SK-N-SH treated with all-trans-retinoic acid at 6 μM for 48 hours (cell line): ENCODE measurements at places on chromosomes 2 and 18.

GRCh38 chr2:156908825-156909224, 348.7 kb upstream of the GALNT5 start:
- ATAC-seq = peak; percentile 63; the same call in 2 of the 3 replicates

DNA sequence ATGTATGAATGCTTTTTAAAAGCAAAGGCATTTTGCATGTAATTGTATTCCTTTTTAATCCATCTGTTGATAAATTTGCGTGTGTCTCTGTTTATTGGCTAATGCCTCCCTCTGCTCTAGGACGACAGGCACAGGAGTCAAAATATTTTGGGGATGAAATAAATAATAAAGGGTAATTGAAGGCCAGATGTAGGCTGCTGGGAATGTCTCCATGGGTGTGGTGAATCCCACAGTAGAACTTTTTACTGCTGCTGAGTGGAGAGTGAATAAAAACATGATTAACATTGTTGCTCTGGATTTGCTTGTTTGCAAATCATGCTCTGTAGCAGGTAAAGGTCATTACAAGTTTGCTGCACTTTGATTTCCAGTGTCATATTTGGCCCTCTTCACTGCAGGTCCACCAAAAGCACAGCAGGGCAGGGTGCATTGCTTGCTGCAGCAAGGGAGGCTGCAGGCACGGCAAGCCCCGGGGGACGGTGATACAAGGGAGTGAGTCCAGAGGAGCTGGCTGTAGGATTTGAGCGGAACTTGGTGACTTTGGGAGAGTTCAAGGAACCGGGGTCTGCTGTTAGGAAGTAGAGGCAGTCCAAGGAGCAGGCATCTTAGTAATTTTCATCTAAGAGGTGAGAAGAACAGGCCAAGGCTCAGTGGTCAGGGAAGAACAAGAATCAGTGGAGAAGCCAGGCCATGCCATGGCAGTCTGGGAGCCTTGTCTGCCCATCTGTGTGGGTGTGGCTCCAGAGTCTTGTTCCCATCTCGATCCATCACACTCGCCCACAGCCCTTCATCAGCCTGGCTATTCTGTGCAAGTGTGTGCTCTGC, 201.5 kb upstream of the RAB6C start:
- no peak for ATAC-seq

GRCh38 chr2:79512442-79513401, at the start of gene CTNNA2:
CTNNA2 (plus strand) TSS chr2:79513051.
- peak; percentile 91 for ATAC-seq

- ATAC-seq = no peak
Observed at GRCh38 chr2:228469721-228470120, 288.2 kb upstream of the SPHKAP start.

- no peak for ATAC-seq
Observed at GRCh38 chr2:169649278-169649677, 44.9 kb downstream of the CFAP210 start.

DNA sequence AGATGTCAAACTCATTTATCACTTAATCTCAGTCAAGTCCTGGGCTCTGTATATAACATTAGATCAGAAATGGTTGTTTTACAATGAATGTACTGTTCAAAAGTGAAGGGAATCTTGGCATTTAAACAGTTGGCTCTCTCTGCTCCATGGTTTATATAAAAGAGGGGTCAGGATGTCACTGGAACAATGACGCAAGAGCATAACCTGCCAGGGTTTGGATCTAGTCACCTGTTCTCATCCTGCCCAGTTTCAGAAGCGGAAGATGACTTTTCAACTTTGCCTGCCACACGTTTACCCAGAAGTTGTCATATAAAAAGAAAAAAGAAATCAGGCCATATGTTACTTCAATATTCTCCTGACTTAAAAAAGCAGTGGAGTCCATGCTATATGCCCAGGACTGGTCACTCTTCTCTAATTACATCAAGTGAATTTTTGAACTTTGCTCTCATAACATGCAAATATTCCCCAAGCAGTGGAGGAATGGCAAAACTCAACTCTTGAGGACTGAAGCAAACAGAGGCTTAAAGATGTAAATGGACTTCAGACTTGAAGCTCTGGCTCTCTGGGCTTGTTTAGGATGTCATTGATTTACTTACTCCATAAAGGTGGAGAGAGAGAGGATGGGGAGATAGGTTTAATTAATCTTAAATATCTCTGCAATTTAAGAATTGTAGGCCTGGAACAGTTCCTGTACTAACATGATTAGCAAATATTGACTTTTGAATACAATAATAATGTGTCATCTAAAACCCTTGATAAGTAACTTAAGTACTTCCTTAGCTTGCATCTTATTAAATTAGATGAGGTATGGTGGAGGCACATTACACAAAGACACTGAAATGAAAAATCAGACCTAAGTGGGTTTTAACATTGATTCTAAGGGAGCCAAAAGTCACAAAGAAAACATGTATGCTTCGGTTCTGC, 58.3 kb downstream of the ETAA1 start:
- no peak for ATAC-seq

- ATAC-seq = no peak
Observed at GRCh38 chr2:236969767-236970655, 115.7 kb upstream of the COPS8 start.

GRCh38 chr2:66803726-66804125, 368.8 kb downstream of the MEIS1 start:
- no peak for ATAC-seq

DNA sequence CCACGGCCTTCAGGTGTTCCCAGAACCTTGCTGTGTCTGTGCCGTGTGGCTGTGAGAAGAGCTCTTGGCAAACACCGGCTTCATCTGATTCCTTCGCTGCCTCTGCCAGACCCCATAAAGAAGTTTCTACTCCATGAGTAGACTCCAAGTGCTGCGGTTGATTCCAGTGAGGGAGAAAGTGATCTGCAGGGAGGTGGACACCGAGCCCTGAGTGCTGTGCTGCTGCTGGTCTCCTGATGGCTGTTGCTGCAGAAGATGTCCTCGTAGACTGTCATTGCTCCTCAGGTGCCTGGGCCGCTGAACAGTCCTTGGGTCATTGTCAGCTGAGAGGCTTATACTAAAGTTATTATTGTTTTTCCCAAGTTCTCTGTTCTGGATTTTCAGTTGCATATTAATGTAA, 19.6 kb downstream of the ASB1 start:
- no peak for ATAC-seq

GRCh38 chr18:44730803-44731529, 50.3 kb downstream of the SETBP1 start:
- ATAC-seq = no peak

GRCh38 chr2:42042631-42043355, 5.0 kb upstream of the PKDCC start:
- ATAC-seq = no peak

- ATAC-seq = no peak
Observed at GRCh38 chr2:39608686-39609441, 56.9 kb upstream of the TMEM178A start.

GRCh38 chr2:190069936-190070696, 7.6 kb upstream of the MSTN start:
- ATAC-seq = peak; percentile 73

- ATAC-seq = 0 out of 3 replicates have a peak, but pooled peaks have one; percentile 23
Observed at GRCh38 chr2:100257939-100258338, 64.4 kb downstream of the LONRF2 start.

GRCh38 chr18:21916594-21916993, 176.0 kb downstream of the MIB1 start:
- no peak for ATAC-seq

- ATAC-seq = no peak
Observed at GRCh38 chr2:45700407-45701013, 49.0 kb downstream of the PRKCE start.

GRCh38 chr18:43757273-43757672, 480.0 kb upstream of the SYT4 start:
- ATAC-seq = no peak

- ATAC-seq = no peak
Observed at GRCh38 chr2:42102591-42103450, 55.0 kb downstream of the PKDCC start.

GRCh38 chr2:62692225-62692624, 13.3 kb upstream of the EHBP1 start:
- no peak for ATAC-seq

- ATAC-seq = no peak
Observed at GRCh38 chr18:10143596-10143995, 229.8 kb downstream of the VAPA start.

GRCh38 chr2:129135017-129135416, 816.3 kb upstream of the HS6ST1 start:
- ATAC-seq = no peak

GRCh38 chr2:38494394-38494793, 108.3 kb downstream of the HNRNPLL start:
- ATAC-seq = peak; percentile 33; the same call in 1 of the 3 replicates

- no peak for ATAC-seq
Observed at GRCh38 chr2:88599527-88599926, 27.7 kb downstream of the EIF2AK3 start.

GRCh38 chr2:168500516-168500915, 44.4 kb downstream of the CERS6 start:
- ATAC-seq = no peak

DNA sequence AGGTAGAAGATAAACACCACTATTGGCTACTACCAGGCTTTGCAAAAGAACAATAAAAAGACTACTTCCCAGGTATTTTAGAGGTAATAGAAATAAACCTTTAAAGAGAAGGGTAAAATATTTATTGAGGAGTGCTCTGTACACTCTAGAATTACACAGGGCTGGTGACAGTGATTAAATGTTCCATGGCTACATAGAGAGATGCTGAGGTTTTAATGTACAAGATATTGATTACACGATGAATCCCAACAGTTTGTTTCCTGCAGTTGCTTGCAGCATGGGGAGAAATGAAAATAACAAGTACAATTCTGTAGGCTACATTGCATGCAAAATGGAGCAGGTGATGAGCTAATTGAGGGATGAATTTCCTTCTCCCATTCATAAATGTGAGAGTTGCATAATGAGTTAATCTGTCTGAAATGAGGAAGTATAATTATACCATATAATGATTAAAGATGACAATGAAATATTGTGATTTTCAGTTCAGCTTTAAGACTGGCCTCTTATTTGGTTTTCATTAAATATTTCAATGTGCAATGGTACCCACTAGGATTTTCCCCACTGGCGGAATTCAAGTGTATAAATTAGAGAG, 266.1 kb downstream of the SOCS6 start:
- ATAC-seq = no peak

- ATAC-seq = no peak
Observed at GRCh38 chr2:152223977-152224376, 48.4 kb upstream of the STAM2 start.

DNA sequence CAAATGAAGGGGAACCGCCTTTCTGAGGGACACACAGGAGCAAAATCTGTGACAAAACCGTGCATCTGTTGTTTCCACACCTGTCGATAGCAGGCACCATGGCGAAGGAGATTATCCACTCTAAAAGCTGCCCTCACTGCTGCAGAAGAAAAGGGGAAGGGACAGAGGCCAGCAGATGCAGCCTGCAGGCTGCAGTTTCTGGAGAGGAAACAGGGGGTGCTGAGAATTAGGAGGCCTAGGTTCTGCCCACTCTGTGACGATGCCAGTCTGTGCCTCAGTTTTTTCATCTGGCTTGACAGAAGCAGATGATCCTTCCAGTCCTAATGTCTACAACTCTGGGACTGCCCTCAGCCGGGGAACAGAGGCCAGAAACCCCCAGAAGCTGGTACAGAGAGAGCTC, 17.7 kb downstream of the PAX8 start:
- ATAC-seq = no peak

GRCh38 chr2:74191596-74192380, 6.6 kb upstream of the MTHFD2 start:
- ATAC-seq = no peak

DNA sequence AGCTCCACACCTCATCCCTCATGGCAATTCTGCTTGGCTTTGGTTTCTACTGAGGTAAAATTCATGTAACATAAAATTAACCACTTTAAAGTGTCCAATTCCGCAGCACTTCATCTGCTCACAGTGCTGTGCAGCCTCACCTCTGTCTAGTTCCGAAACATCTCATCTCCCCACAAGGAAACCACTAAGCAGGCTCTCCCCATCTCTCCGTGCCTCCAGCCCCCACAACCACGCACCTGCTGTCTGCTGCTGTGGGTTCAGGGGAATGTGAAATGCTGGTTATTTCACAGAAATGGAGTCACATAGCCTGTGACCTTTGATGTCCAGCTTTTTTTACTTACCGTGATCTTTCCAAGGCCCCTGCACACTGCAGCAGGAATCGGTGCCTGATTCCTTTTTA, 7.7 kb upstream of the GPC1 start:
- no peak for ATAC-seq

DNA sequence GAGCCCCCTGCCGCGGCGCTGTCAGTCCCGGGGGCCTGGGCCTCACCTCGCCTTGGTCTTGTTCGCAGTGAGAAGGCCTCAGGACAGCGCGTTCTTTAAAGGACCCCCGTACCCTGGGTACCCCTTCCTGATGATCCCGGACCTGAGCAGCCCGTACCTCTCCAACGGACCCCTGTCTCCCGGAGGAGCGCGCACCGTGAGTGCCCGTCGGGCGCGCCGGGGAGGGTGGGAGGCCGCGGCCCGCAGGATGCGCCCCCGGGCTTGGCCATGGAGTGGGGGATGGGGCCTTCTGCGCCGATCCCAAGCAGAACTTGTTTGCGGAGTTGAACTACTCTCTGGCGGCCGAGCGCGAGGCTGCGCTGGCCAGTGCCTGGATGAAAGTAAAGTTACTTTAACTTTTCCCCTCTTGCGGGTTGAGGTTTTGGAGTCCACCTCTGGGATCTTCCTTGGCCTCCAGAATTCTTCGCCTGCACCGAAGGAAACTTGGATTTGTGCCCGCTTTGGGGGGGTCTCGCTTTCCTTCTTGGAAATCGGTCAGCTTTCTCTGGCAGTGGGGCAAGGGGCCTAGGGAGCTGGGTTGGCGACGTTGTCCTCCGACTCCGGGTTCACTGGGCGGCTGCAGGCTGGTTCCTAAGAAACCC, 1.2 kb downstream of the TCF7L1 start:
- no peak for ATAC-seq
